ENCODE measurements at places on chromosomes 16 and 17.

DNA sequence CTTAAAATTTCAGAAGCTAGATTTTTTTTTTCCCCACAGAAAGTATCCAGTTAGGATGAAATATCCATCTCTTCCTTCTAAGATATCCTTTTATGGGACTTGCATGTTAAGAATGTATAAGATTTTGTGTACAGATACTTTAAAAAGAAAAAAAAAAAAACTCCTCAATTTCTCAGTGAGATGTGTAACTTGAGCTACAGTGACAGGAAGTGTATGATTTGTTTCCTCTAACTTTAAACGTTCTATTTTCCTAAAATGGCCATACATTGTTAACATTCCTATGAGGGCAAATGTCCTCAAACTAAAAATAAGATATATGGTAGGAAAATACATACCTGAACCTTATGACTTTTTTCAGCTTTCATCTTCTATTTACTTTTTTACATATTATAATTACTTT is 8.9 kb downstream of the FBXO47 start:
- no peak for DNase-seq

DNA sequence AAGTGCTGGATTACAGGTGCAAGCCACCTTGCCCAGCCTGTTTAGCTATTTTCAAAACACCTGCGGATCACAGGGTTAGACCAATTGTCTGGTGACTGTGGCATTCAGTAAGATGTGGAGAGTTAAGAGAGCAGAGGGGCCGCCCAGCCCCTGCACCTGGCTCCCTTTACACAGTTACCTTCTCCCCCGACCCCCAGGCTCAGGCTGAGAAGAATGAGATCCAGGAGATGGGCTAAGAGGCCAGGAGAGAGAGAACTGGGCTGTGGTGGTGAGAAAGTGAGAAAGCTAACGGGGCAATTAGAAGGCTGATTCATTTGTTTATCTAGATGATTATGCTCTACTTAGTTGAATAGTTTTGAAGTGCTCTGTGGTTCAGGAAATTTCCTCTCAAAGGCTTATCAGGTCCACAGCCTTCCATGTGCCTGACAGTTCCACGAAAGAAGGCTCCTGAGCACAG is 67.8 kb upstream of the AXIN2 start:
- no peak for DNase-seq

GRCh38 chr17:46862949-46863348 is 11.6 kb downstream of the WNT9B start:
- no peak for DNase-seq

DNA sequence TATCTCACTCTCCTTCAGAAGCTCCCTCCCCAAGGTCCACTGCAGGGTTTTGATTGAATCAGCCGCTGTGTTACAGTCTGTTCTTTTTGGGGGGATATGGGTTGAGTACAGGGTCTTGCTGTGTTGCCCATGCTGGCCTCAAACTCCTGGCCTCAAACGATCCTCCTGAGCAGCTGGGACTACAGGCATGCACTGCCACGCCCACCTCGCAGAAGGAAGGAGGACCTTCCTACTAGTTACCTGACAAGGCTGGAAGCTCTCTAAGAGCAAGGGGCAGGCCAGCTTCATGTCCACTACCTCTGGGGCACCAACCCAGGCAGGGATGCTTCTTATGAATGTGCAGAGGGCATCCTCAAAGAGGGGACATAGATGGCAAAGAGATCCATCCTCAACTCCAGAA is 1.9 kb upstream of the MMP28 start:
- DNase-seq: no peak

DNA sequence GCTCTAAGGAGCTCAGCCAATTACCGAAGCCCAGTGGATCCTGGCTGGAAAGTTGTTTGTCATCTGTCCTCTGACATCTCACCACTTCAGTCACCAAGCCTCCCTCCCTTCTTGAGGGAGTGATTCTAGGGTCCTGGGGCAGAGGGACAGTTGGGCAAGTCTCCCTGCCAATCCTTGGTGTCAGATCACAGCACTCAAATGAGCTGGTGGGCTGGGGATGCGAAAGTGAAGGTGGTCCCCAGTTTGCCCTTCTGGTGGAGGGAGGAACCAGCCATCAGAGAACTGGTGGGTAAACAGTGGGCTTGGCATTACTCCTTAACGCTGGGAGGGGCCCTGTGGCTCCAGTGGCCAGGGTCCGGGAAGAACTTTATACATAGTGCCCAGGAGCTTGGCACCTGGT is 4.4 kb upstream of the CALB2 start:
- no peak for DNase-seq

- no peak for DNase-seq
Measured at GRCh38 chr17:78454346-78454745, 75.9 kb downstream of the PGS1 start.

- DNase-seq: no peak
Measured at GRCh38 chr17:61614219-61614618, 23.2 kb upstream of the NACA2 start.

DNA sequence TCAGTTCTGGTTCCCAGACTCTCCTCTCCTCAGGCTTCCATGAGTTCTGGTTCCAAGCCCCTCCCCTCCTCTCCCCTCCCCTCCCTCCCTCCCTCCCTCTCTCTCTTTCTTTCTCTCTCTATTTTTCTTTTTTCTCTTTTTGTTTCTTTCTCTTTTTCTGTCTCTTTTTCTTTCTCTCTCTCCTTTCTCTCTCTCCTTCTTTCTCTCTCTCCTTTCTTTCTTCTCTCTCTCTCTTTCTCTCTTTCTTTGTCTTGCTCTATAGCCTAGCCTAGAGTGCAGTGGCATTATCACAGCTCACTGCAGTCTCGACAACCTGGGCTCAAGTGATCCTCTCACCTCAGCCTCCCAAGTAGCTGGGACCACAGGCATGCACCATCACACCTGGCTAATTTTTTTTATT is 796 bp upstream of the CES3 start:
- DNase-seq: no peak

GRCh38 chr16:59295474-59295873 is 561.4 kb upstream of the GOT2 start:
- no peak for DNase-seq

DNA sequence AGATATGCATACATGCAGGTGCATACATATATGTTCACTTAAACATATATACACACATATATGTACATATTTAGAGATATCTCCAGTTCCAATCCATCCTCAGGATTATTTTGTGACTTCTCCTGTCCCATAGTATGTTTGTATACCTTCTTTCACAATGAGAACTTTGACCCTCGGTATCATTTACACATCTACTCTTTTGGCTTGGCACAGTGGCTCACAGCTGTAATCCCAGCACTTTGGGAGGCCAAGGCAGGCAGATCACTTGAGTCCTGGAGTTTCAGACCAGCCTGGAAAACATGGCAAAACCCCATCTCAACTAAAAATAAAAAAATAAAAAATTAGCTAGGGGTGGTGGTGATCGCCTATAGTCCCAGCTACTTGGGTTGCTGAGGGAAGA is 148.1 kb upstream of the CCL2 start:
- DNase-seq: no peak

GRCh38 chr17:57256708-57257112 is 387 bp downstream of the MSI2 start:
- no peak for DNase-seq

GRCh38 chr17:7703584-7704479 is 1.2 kb upstream of the EFNB3 start:
- DNase-seq: no peak

- no peak for DNase-seq
Measured at GRCh38 chr17:40963838-40964237, 2.9 kb downstream of the KRT39 start.
